M059J (cell line): ENCODE measurements at places on chromosomes 5 and 9. TPM values are rescaled to one million over a fixed set of nuclear protein-coding genes. Genes with fewer than 3 reads are reported as not detected.

PHF24 gene
- total RNA-seq: not detected in 2 replicates

PDE6A gene
- 0.02 and 0.22 TPM in 2 replicates for total RNA-seq

NINJ1 gene
- 151 and 186 TPM in 2 replicates for total RNA-seq

GRCh38 chr9:136769710-136770191, 5.4 kb upstream of the LCN15 start:
- no peak for DNase-seq

DNA sequence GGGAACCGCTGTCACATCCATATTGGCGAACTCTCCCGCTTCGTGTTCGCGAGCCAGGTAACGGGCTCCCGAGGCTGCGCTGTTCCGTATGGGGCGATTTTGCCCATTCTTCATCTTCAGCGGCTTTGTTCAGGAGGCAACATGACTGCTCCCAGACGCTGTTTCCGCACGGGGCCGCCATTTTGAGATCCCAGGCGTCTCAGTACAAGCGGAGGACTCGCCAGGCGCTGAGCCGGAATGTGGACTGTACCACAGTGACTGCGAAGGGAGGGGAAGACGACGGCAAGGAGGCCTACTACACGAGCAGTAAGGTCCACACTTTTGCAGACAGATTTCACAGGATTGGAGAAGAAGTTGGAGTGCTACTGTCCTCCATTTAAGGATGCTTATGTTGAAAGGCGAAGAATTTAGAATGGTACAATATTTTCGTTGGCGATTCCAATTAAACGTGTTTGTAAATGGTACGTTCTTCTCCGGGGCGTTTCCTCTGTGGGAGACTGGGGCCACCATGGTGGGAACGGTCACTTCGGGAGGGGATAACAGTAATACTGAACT, 41.6 kb upstream of the ZNF300 start:
- peak; percentile 1 for DNase-seq

- DNase-seq: no peak
Measured at GRCh38 chr9:77935974-77936373, 95.6 kb downstream of the GNAQ start.

NSG2 gene
- not detected in 2 replicates for total RNA-seq

DNA sequence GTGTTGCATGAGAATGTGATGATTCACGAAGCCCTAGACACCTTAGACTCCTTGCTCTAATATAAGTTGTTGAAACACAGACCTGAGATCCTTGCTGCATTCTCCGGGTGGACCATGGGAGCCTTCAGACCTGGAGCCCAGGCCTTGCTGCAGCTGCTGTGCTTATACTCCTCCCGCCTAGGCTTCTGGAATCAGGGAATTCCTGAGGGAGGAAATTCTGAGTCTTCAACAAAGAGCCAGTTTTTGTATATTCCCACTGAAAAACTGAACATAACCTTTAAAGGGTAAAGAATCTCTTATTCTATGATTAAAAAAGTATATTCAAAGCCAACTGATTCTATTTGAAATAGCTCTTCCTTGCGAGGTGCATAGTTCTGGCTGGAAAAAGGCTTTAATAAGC, 245.1 kb upstream of the ELAVL2 start:
- DNase-seq: no peak

FIBCD1 gene
- 12.7 and 36.2 TPM in 2 replicates for total RNA-seq

DAPK1 gene
- total RNA-seq: 21.7 and 40.0 TPM in 2 replicates

DNA sequence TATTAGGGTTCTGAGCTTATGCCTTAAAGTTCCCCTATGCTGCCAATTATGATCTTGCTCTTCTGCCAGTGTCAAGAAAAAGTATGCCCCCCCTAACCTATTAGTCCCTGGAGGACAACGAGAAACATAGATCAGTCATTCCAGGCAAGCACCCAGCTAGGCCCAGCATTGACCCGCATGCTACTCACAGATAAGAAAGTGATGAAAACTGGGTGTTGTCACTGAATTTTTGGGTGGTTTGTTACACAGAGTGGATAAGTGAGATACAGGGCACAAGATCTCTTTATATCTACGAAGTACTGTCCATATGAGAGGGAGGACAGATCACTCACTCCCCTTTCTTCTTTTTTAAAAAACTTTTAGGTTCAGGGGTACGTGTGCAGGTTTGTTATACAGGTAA, 6.4 kb upstream of the TEX48 start:
- no peak for DNase-seq

DMRT3 gene
- not detected in 2 replicates for total RNA-seq

EDIL3 gene
- total RNA-seq: 73.0 and 109 TPM in 2 replicates

GRCh38 chr5:119304439-119305211, 51.2 kb upstream of the TNFAIP8 start:
- peak; percentile 35 for DNase-seq

DNA sequence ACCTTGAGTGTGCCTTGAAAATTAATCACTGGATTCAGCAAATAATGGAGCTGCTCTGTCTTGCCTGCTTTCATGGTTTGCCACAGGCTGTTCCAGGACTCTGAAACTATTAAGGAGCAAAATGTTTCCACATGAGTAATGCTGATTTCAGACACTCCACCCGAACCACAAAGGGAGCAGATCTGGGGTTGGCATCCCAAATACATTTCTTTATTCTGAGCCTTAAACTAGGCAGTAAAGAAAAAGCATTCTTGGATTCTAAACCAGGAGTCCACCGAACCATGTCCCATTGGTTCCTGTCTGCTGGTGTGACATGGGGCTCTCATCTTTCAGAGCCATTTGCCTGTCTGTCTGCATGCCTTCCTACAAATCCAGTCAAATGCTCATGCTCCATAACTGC, 10.1 kb upstream of the C1QTNF3 start:
- peak; percentile 82 for DNase-seq

DNA sequence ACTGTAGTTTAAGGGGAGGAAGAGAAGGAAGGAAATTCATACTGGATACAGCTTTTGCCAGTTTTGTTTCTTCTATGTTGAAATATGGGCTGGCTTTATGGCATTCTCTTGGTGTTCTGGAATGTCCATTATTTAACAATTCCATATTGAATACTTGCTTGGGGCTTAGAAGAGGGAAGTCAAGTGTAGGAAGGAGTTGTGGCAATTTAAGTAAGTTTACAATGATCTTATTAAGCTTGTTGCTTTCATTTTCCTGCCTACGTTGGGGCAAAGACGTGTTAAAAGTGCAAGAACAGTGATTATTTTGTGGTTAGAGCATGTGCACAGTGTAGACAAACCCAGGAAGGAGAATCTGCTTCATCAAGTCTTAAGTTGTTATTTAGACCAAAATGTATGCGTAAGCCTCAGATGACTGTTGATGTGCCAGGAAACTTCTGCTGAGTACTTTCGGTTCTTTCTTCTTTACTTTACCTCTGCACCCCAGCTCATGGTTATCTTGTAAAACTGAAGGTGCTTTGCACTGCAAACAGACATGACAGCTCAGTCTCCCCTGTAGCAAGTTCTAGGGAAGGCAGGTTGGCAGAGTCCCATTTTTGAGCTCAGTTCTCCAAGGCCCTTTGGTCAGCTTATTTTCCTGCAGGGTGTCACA, 75.8 kb downstream of the F2RL2 start:
- no peak for DNase-seq

DNA sequence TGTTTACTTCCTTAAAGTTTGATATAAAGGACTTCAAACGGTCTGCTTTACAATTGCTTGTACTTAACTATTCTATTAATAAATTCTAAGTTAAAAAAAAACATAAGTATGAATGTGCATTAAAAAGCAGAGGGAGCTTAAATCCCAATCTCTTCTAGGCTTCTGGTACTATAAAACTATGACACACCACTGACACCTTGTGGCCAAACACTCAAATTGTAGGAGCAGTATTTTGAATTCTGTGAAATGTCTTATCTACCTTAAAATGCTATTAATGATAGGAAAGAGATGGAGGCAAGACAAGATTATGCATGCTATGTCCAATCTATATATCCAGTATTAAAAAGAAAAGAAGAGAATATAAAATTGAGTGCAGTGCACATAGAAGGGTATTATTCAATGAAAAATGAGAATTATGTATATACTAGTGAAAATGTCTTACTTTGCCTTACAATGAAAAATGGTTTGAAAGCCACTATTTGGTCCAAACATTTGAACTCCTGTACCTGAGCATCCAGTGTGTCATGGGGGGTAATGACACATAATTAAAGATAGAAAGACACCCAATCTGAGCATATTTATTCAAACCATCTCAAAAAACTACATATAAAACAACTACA, 87.6 kb downstream of the ERP44 start:
- peak; percentile 31 for DNase-seq

- DNase-seq: no peak
Measured at GRCh38 chr5:6491919-6492290, 43.2 kb downstream of the UBE2QL1 start.

ICE1 gene
- 13.1 and 20.8 TPM in 2 replicates for total RNA-seq

PELO gene
- total RNA-seq: 27.8 and 33.8 TPM in 2 replicates

DNA sequence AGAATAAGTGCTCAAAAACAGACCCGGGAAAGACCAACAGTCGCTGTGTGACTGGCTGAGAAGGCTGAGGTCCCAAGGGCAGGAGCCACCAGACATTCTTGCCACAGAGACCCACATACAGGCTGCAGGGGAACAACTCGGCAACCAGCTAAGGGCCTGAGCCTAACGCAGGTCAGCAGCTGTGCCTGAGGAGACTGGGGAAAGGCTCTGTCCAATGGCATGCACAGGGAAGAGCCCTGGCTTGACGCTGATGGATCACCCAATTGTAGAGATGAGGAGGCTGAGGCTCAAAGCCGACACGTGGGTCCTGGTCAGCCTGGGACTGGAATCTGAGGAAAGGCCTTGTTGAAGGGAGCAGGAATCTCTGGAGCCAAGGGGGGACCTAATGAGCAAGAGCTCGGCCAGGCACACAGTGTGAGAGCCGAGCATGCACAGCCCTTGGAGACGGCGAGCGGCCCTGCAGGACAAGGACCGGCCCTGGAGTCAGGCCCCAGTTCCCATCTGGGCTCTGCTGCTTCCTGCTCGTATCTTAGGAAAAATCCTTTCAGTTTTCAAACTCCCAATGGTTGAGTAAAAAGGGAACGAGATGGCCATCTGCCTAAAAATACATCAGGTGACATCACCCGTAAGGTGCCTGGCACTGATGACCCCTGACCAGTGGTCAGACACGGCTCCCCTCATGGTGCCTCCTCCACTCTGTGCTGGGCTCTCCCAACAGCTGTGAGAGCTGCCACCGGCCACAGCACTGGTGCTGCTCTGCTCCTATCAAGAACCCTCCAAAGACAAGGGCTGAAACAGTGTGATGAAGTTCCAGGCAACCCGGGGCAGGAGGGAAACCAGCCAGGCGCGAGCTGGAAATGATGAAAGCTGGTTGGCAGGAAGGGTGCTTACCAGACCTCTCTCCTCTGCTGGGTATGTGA, 16.4 kb downstream of the LMAN2 start:
- DNase-seq: no peak

GRCh38 chr5:127068493-127069214, 4.6 kb downstream of the C5orf63 start:
- DNase-seq: peak; percentile 51

DNA sequence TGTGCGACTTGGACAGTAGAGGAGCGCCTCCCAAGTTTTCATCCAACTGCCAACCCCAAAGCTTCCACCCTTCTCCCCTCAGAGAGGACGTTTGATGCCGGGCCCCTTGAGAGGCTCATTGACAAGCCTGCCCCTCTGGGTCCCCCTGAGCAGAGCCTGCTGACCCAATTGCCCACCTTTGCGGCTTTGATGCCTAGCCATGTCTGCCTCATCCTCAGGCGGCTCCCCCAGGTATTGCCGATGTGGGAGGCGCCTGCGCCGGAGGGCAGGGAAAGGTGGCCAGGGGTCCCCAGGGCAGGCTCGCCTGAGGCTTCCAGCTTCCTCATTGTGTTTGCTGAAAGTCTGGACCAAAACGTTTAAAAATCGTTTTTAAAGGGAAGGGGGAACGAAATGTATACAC, 1.4 kb downstream of the ODF2 start:
- no peak for DNase-seq

- no peak for DNase-seq
Measured at GRCh38 chr5:172312286-172312685, 28.7 kb upstream of the UBTD2 start.

DNA sequence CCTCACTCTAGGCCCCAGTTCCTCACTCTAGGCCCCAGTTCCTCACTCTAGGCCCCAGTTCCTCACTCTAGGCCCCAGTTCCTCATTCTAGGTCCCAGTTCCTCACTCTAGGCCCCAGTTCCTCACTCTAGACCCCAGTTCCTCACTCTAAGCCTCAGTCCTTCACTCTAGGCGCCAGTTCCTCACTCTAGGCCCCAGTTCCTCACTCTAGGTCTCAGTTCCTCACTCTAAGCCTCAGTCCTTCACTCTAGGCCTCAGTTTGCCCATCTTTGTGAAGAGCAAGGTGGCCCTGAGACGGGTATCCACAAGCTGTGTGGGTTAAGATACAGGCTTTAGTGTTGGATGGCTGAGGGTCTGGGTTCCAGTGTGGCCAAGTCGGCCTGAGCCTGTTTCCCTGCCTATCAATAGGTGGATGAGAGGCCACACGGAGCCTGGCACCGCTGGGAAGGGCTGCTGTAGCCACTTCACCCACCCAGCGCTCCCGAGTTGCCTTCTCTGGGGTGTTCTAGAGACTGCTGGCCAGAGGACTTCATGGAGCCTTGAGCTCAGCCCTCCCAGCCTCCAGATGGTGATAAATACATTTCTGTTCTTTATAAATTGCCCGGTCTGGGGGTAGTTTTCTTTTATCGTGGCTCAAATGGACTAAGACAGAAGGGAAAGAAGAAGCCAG, 150.2 kb downstream of the RXRA start:
- no peak for DNase-seq

WDR38 gene
- not detected in 2 replicates for total RNA-seq

- DNase-seq: peak; percentile 77
Measured at GRCh38 chr9:2494562-2494961, 127.0 kb upstream of the VLDLR start.

DNA sequence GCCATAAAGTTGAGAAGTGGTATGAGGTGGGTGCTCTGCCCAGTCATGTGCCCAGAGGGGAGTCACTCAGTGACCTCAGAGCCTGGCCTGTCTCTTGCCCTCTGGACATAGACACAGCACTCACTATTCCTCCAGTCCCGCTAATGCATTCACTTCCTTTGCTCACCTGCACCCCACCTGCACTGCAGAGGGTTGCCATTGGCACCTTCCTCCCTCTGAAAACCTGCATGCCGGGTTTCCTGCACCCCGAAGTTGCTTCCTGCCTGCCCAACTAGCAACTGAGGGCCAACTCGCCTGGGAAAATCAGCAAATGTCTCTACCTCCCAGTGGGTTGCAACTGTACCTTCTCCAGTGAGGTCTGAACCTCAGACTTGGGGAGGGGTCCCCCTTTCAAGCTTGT, 48.1 kb upstream of the SPTLC1 start:
- no peak for DNase-seq

GRCh38 chr9:106936680-106937079, 73.7 kb downstream of the ZNF462 start:
- DNase-seq: no peak
